ENCODE measurements at places on chromosomes 3 and 15.

DNA sequence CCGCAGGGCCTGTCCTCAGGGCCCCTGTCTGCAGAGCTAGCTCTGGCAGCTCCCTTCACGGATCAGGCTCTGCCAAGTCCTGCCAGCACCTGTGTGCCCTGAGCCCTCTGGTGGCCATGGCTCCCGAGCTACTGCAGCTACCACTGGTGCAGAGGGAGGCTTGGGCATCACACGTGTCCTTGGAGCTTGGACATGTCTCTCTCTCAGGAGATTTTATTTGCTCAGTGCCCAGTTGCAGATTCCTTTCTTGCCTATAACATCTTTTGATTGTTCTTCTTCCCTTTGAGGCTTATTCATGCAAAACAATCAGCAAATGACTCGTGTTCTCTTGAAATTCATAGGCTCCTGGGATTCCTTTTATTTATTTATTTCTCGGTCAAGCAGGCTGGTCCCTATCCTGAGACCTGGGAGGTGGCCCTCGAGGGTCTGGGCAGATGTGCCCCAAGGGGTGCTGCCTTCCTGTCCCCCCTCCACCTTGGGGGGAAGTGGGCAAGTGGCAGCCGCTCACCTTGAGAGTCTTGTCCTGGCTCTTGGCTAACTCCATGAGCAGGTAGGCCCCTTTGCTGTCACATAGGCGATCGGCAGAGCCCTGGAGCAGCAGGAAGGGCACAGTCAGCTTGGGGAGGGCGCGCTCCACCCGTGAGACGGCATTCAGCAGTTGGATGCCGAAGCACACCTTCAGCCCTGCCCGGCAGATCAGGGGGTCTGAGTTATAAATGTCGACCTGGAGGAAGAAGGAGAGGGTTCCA is 21.9 kb downstream of the ABTB1 start:
- DNase-seq: no peak

DNA sequence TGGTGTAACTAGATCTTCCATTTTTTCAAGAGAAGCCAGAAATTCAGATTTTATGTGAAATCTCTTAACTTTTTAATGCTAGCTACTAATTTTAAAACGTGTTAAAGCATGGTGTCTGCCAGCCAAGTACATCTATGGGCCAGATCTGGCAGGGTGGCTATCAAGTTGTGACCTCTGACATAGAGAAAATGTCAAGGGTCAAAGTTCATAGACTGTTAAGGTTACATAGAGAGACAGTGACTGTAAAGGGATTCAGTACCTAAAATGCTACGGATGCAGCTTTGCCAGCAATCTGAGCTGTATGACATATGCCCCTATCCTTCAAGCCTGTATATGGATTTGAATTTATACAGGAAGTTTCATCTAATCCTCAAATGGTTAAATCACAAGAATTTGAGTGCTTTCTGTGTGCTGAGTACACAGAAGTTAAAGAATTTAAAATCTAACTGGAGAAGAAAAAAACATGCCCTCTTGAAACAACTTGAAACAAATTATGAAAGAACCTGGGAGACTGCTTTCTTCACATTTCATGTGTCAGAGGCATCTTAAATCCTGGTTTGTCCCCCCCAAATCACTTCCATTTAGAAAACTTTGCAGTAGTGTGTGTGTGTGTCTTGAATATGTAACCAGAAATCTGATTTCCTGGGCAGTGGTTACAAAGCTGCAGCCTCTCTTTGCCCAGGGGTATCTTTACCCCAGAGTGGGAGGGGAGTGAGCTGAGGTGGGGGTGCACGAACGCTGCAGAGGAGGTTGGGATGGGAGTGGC is 895 bp upstream of the ARHGAP31 start:
- DNase-seq: peak; percentile 34

- no peak for DNase-seq
These were observed 2.8 kb downstream of the VIPR1 start for GRCh38 chr3:42505128-42505848.

GRCh38 chr3:106290304-106290997 is 421.6 kb upstream of the CBLB start:
- DNase-seq: no peak

DNA sequence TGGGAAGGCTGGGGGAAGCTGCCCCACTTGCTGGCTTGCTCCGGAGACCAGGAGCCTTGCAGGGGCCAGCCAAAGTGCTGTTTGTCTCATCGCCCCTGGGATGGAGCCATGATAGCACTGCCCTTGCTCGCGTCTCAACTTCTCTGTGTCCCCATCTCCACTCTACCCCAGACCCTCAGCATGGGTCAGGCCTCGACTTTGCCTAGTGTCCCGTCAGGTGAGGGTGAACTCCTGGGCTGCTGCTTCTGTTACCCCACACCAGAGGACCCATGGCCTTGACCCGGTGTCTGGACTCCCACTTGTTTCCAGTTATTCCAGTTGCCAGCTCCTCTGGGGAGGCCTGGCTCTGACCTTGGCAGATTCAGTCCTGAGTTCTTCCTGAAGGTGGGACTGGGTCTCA is 36.5 kb upstream of the DUSP7 start:
- DNase-seq: no peak

GRCh38 chr3:100993309-100993708 is at the start of gene ABI3BP:
Gene ABI3BP (minus strand): TSS chr3:100993421. CDS start chr3:100993384, 37 bp downstream.
- peak; percentile 82 for DNase-seq

DNA sequence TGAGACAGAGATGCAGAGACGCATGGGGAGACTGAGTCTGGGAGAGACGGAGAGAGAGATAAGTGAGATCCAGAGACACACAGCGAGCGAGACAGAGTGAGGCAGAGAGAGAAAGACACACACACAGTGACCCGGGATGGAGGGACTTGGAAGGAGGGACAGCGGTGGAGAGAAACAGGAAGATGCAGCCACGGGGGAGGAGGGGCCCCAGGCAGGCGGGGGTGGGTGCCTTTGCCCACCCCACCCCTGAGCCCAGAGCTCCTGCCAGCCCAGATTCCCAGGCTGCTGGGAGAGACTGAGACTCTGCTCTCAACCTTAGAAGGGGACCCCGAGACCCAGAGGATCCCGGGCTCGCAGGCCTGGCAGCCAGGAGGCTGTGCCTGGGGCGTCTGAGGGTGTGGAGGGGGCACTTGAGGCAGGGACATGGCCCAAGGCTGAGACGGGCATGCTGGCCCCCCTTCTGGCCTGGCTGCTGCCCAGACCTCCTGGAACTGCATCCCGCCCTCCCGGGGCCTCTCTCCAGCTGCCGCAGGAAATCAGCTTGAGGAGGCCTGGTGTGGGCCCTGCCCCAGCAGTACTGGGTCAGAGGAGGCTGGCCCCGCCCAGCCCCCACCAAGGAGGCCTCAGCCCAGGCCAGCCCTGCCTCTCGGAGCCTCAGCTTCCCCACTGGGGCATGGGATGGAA is 18.1 kb downstream of the H1-8 start:
- DNase-seq: peak; percentile 93

GRCh38 chr3:51283421-51283820 is 101.7 kb upstream of the MANF start:
- DNase-seq: peak; percentile 41

- no peak for DNase-seq
These were observed 68.0 kb downstream of the DIPK2A start for GRCh38 chr3:144039661-144040060.

DNA sequence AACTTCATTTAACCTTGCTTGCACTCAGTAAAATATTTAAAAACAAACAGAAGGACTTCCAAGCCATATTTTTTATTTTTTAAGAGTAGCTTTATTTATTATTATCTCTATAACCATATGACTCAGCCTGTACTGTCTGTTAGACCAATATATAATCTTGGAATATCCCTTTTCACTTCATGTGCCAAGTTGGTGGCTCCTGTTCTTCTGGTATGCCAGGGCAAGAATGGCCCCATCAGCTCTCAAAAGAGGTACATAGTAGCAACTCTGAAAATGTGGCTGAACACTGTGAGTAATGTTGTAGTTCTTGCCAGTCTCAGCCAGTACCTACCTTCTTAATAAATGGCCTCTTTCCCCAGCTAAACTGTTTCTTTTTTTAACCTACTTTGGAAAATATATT is 257.0 kb upstream of the UBE2E1 start:
- DNase-seq: no peak

- peak; percentile 60 for DNase-seq
These were observed 80.9 kb upstream of the DCBLD2 start for GRCh38 chr3:98982351-98982750.

DNA sequence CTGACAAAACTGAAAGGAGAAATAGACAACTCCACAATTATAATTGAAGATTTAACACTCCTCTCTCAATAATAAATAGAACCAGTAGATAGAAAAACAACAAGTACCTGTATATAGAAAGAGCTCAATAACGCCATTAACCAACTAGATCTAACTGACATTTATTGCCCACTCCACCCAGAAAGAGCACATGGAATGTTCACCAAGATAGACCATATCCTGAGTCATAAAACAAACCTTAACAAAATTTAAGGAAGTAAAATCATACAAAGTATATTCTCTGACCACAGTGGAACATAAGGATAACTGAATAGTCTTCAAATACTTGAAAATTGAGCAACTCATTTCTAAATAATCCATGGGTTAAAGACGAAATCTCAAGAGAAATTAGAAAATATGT is 25.1 kb downstream of the KBTBD12 start:
- no peak for DNase-seq

DNA sequence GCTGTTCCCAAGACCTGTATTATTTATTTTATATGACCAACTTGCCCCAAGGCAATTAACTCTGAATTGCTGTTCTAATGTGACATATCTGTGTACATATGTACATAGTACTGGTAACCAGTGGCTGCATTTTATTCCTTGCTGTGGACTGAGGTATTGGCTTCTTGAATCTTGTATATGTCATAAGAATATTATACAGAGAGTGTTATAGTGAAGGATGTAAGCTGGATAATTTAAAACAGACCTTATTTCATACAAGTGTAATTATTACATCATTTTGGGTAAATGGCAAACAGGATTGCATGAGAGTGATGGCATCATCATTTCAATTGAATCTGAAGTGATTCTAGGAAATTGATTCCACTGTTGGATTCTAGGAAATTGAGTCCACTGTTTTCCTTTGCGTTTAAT is 32.9 kb downstream of the B3GALNT1 start:
- no peak for DNase-seq
